ENCODE measurements at places on chromosomes 5 and 9. TPM values are rescaled to one million over a fixed set of nuclear protein-coding genes. Genes with fewer than 3 reads are reported as not detected.

Gene SEMA5A
- total RNA-seq, result 27.5 TPM

Gene ADGRD2
- 1.5 TPM for total RNA-seq

Gene NLN
- 51.1 TPM for total RNA-seq

Gene ARL14EPL
- total RNA-seq, result not detected

Gene WDR41
- 98.8 TPM for total RNA-seq

Gene ZNF618
- total RNA-seq, result 23.9 TPM

Gene BAAT
- total RNA-seq, result not detected

Gene RASGRF2
- 3.7 TPM for total RNA-seq

Gene PRRX2
- not detected for total RNA-seq

Gene SARDH
- total RNA-seq, result 4.2 TPM

Gene CD74
- total RNA-seq, result 11.3 TPM

Gene CAVIN4
- total RNA-seq, result 11.3 TPM

Gene LPAR1
- total RNA-seq, result 13.4 TPM

Gene SLC25A2
- 0.36 TPM for total RNA-seq

Gene ACTBL2
- not detected for total RNA-seq

Gene TOR4A
- total RNA-seq, result 0.91 TPM

Gene HMMR
- 6.1 TPM for total RNA-seq

Gene KIF12
- 11.6 TPM for total RNA-seq

Gene LIX1
- 5.4 TPM for total RNA-seq

Gene FGF18
- total RNA-seq, result 0.36 TPM

Gene ABO
- total RNA-seq, result 0.27 TPM

Gene PCDHB5
- total RNA-seq, result 14.3 TPM

Gene SPINK4
- total RNA-seq, result not detected

Gene ORM2
- not detected for total RNA-seq

Gene GLT6D1
- total RNA-seq, result not detected

Gene SLC36A3
- not detected for total RNA-seq

Gene GPR151
- total RNA-seq, result 0.18 TPM

Gene SPINK6
- total RNA-seq, result not detected

Gene SLC2A6
- total RNA-seq, result 9.2 TPM

Gene ANGPTL2
- 8.5 TPM for total RNA-seq

Gene TIMD4
- total RNA-seq, result 0.45 TPM

Gene C5orf58
- total RNA-seq, result not detected

Gene PIP5K1B
- 20.2 TPM for total RNA-seq

Gene PRPF4
- total RNA-seq, result 19.2 TPM

Gene FOXD4L3
- total RNA-seq, result not detected

Gene TMEM252
- total RNA-seq, result not detected

Gene KIAA0825
- total RNA-seq, result 25.2 TPM

Gene DDX4
- 0.09 TPM for total RNA-seq

Gene PRDM9
- total RNA-seq, result not detected

Gene SOHLH1
- total RNA-seq, result not detected

Gene PLPPR1
- total RNA-seq, result 65.3 TPM

Gene C9orf50
- not detected for total RNA-seq

Gene PITX1
- not detected for total RNA-seq

Gene KCNN2
- 56.4 TPM for total RNA-seq

Measured in cerebellum (tissue), 4 donors.